ENCODE measurements at places on chromosomes 12 and 14. TPM values are rescaled to one million over a fixed set of nuclear protein-coding genes. Genes with fewer than 3 reads are reported as not detected.
A peak's percentile ranks its signal among the peaks of the same experiment; 100 is the strongest.

DNA sequence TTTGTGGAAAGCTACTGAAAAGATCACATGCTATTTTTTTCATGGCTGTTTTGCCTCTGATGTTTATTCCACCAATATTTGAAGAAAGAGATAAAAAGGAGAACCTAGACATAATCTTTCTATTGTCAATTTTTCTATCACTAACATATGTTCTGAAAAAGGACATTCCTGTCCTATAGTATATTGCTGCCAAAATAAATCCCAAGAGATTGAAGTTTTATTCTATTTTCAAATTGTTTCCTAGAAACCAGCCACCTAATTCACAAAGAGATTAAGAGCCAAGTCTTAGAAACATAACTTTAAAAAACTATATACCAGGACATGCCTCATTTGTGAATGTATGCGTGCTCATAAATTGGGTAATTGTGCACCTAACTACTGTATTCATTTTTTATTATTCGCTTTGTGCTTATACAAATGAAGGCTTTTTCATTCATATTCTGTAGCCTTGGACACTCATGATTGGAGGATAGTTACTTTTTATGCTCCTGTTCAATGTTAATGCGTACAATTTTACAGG is 200.7 kb downstream of the FUT8 start:
- no peak for DNase-seq

DNA sequence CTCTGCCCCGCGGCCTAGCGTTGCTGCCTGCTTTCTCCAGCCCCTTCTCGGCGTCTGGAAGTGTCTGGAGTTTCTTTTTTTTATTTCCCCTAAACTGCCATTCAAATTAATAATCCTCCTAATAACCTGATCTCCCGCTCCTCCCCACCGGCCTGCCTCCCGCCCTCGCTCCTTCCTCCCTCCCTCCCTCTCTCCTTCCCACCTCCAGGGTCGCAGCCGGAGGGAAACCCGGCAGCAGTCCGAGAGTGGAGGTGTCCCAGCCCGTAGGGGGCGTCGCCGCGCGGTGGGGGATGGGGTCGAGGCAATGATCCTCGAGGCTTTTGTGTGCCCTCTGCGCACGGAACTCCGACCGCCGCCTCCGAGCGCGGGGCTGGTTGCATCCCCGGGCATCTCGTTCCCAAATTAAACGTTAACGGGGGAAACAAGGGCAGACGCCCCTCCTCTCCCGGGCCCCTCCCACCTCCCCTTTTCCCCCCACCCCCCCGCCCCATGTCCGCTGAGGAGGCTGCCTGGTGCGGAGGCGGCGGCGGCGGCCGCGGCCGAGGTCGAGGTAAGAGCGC is 1.0 kb upstream of the SOCS2 start:
- DNase-seq = peak; percentile 93

ASCL1 gene
- not detected for total RNA-seq

SPRYD3 gene
- total RNA-seq = 77.6 TPM

- DNase-seq = no peak
Measured at GRCh38 chr14:67933266-67933665, 113.7 kb downstream of the RAD51B start.

HCAR2 gene
- 0.24 TPM for total RNA-seq

- peak; percentile 75 for DNase-seq
Measured at GRCh38 chr12:44875954-44876543, at the start of gene NELL2. Gene NELL2 (minus strand): TSS chr12:44876315. CDS start chr12:44875869, 446 bp downstream.

- DNase-seq = no peak
Measured at GRCh38 chr12:58443273-58443980, 476.9 kb downstream of the LRIG3 start.
